CD4-positive, alpha-beta memory T cell (primary cell): ENCODE measurements at places on chromosomes 1 and 21.
A peak's percentile ranks its signal among the peaks of the same experiment; 100 is the strongest.

DNA sequence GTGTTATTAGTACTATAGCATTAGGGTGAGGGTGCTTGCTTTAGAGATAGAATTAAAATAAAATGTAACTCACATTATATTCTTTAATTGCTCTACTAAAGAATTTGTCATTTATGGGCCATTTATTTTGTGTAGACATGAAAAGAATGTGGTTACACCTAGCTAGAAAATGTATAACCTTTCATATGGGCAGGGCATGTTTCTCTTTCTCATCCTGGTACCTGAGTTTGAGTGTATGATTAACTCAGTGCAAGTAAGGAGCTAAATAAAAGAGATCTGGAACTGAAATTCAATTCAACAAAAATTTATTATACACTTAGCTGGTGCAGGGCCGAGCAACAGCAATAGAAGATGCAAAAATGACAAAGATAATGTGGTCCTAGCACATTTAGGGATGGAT lies 47.4 kb downstream of the MAP3K7CL start:
- no peak for DNase-seq

GRCh38 chr1:220420726-220421125 lies 107.2 kb upstream of the MARK1 start:
- DNase-seq = no peak

- no peak for DNase-seq
Measured at GRCh38 chr1:23727362-23727811, 15.9 kb upstream of the ELOA start.

GRCh38 chr1:53293123-53293522 lies 34.7 kb downstream of the LRP8 start:
- DNase-seq = no peak

DNA sequence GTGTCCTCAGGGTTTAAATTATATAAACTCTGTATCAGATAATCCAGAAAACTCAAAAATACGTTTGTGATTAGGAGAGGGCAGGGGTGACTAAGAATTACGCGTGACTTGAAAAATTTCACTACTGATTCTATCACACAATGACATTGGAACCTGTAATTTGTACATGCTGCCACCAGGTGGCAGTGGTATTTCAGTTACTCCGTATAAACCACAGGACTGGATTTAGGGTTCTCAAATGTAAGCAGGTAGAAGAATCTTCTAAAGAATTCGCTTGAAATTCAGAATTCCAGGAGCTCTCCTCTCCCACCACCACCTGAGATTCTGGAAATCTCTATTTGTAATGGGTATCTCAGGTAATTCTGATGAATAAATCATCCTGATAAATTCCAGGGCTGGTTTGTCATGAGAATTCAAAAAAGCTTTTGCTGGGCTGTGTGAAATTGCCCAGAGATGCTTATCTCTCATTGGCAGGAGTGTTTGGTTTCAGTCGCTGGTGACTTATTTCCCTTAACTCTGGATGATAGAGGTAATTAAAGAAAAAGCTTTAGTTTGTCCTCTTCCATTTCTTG lies 1.7 kb upstream of the KRTAP7-1 start:
- DNase-seq = peak; percentile 19

DNA sequence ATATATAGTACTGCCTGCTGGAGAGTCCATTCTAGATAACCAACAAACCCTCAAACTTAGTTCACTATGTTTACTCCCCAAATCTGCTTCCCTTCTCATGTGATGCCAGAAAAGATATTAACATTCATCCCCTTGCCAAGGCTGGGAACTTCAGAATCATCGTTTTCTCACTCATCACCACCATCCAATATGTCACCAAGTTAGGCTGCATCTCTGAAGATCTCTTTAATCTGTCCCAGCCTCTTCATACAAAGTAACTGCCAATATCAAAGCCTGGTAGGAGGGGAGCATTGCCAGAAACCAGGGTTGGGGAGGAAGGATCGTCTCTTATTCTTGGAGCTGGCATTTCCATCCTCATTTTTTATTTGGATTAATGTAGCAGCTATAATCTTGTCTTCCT lies 71.6 kb downstream of the XCL2 start:
- no peak for DNase-seq

DNA sequence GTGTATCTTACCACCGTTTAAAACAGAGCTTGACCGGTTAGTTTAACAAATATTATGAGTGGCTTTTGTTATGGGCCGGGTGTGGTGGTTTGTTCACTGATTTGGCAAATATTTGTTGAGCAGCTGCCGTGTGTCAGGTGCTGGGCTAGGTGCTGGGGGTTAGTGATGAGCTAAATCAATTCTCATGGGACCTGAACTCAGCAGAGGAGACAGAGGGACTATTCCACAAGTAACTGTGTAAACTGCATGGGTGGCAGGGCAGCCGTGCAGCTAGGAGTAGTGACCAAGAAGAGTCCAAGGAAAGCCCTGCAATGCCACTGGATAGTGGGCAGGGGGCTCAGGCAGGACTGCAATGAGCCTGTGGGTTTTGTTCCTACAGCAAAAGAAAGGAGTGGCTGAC lies 11.2 kb upstream of the C2CD2 start:
- no peak for DNase-seq

DNA sequence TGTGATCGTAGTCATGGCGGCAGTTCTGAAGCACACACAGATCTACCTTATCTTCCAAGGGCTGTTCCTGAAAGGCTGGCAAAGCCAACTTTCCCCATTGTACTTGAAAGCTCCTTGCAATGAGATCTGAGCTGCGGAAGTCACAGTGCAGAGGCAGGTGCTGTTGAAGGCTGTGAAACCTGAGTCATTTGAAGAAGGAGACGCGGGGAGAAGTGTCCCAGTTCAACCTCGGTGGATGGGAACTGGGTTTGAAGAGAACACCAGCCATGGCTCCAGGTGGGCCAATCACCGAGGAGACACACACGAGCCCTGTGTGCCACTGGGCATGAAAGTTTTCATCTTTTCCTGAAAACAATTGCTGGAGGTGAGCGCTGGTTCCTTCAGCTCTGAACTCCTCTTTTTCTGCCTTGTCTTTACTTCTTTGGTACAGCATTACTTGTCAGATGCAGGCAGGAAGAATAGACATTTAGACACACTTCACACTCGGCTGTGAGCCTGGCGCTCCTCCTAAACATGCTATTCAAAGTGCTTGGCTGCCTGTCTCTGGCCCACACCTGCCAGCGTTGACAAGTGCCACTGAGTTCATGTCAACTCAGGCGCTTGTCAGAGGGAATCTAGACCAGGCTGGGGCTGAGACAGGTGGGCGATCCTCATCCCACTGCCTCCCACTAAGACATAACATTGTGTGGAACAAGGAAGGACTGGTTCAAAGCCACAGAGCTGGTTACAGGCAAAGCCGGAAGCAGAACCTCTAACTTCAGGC lies 25.7 kb upstream of the PDE9A start:
- no peak for DNase-seq

DNA sequence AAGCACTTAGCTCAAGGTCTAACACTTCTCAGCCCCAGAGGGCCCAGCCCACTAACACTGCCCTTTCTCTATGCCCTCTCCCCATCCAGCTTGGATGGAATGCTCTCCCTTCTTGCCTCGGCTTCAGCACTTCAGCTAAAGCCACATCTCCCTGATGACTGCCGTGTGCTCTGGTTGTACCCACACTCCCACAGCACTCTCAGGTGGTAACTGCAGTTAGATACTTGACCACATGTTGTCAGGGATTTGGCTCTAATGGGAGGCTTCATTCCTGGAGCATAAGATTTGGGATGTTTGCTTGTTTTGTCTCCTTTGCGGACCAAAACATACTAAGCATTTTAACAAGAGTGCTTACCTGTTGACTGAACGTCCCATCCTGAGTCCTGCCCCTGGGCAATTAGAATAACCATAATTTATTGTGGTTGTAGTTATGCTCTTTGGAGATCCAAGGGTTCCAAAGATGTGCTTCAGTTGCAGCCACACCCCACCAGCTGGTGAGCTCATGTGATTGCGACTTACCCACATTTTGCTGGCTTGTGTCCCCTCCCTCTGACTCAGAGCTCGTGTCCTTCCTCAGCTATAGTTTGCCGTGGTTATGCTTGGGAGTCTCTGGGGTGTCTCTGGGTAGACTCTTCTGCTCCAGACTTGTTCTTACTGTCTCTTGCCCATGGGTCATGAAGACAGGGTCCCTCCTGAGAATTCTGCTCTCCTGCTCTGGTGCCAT lies 7.7 kb upstream of the SLC26A9 start:
- DNase-seq = no peak
